NCI-H1930 (cell line): ENCODE measurements at places on chromosomes 11 and 22.

GRCh38 chr11:29124470-29124869 lies 892.4 kb downstream of the KCNA4 start:
- DNase-seq, result no peak

- no peak for DNase-seq
Observed at GRCh38 chr11:74948546-74948897, 369 bp downstream of the XRRA1 start.

GRCh38 chr11:79498667-79499066 lies 57.8 kb upstream of the TENM4 start:
- DNase-seq, result no peak

DNA sequence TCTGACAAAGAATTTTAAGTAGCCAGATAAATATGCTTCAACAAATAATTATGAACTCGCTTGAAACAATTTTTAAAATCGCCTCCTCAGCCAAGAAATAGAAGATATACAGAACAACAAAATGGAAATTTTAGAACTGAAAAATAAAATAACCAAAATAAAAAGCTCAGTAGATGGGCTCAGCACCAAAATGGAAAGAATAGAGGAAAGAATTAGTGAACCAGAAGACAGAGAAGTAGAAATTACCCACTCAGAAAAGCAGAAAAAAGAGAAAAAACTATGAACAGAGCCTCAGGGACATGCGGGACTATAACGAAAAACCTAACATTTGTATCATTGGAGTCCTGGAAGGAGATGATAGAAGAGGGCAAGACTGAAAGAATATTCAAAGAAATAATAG lies 7.4 kb downstream of the COMMD9 start:
- DNase-seq, result no peak
